GOT3 (cell line): ENCODE measurements at places on chromosomes 4 and X.

DNA sequence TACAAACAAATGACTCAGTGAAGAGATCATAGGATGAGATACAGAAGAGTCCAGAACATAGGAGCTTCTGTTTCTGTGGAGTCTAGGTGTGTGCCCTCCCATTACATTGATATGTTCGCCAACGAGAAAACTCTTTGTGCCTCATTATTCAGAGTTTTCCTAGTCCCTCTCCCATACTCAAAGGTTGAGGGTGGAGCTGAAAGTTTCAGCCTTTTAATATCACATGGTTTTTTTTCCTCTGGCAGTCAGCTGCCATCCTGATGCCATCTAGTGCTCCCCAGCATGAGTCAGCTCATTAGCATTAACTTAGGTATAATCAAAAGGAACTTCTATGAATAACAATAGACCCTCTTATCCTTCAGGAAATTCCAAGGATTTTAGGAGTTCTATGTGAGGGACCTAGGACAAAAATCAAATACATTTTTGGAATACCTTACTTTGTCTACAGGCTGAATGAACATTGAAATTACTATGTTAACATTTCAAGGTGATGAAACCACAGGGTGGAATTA lies 559.6 kb upstream of the AMOT start:
- no peak for DNase-seq

DNA sequence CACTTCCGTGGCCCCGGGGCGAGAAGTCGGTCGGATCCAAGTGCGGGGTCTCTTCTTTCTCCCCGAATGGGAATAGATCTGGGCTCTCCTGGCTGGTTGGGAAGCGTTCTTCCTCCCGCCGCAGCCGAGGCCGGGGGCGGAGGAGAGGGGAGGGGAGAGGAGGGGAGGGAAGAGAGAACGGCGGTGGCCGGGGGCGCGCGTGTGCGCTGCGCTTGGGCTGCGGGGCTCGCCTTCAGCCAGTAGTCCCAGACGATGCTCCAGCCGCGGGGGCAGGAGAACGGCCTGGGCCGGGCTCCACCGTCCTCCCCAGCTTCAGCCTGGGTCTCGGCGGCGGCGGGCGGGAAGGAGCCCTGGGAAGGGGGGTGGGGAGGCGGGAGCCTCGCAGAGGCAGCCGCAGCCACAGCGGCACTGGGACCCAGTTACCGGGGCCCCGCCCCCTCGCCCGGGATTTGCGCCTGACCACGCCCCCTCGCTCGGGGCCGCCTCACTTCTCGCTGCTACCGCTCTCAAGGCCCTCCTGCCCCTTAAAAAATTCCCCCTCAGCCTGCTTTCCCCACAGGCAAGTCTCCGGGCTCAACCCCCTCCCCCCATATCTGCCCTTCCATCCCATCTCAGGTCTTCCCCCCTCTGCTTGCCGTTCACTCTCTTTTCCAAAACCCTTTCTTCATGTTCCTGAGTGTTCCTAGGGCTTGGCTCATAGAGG lies at the start of gene FGD1:
TSS of gene FGD1 (minus strand) at position 421 of the 703 bp plus-strand sequence. CDS start 802 bp downstream, outside the sequence.
- no peak for DNase-seq

DNA sequence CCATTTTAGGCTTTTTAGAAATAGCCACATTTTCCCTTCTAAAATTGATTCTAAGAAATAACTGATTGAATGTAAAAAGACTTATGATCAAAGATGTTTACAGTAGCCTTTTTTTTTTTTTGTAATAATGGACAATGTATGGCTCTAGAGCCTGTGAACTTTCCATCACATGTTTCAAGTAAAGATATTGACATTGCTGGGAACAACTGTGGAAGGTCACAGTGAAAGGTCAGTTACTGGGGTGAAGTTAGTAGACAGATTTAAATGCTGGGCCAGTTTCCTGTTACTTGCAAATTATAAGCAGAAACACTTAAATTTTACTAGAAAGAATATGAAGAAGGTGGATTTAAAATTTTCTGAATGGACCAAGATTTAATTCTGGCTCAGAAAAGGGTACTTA lies 18.4 kb downstream of the PAGE2 start:
- no peak for DNase-seq

DNA sequence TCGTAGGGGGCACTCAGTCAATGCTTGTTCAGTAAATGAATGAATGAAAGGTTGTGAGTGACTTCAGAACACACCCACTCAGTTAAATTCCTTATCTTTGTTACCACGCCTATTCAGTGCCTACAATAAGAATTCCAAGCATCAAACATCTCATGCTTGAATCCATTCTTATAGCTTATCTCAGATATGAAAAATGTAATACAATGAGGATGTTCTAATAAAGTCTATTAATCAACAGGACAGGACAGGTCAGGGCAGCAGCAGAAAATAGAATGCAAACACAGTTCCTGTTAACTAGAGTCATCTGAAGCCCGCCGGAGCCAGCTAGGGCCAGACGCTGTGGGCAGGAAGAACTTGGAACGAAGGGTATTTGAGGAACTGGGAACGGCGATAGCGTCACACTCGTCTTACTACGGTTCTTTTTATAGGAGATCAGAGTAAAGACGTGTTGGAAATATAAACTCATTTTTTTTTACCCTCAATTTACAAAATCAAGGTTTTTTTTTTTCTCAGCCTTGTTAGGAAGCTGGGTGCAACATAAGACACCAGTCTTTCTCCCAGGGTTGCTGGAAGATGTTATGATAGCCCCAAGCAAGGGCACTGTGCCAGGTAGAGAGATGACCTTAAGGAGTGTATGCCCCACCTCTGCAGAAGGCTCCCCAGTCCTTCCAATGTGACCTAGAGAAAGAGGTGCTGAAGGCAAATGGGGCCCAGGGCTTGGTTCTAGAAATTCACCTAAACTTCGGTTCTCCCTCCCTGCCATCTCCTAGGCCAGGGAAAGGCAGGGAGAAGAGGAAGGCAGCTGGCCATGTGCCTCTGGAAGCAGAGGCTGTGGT lies 48.3 kb downstream of the SEL1L3 start:
- no peak for DNase-seq

DNA sequence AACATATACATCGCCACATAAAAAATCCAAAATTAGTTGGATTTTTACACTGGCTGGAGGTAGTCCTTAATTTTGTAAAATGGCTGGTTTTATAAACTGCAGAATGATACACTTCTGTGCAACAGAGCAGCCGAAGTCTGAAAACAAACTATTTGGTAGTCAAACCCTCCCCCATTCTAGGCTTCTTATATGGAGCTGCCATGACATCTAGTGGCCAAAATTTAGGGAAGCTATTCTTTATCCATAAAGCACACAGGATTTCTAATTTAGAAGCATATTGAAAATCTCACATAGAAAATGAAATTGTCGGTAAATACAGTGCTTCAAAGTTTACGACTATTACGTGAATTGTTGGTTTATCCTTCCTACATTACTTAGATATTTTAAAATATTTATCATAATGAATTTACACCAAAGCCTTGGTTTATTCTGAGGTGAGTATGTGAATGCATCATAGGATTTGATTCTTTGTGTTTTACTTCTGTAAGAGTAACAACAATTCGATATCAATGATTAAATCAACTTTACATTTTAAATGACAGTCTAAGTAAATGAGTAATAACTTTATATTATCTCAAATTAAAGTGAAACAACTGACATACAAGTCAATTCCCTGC lies 113.4 kb upstream of the FAM241A start:
- no peak for DNase-seq

DNA sequence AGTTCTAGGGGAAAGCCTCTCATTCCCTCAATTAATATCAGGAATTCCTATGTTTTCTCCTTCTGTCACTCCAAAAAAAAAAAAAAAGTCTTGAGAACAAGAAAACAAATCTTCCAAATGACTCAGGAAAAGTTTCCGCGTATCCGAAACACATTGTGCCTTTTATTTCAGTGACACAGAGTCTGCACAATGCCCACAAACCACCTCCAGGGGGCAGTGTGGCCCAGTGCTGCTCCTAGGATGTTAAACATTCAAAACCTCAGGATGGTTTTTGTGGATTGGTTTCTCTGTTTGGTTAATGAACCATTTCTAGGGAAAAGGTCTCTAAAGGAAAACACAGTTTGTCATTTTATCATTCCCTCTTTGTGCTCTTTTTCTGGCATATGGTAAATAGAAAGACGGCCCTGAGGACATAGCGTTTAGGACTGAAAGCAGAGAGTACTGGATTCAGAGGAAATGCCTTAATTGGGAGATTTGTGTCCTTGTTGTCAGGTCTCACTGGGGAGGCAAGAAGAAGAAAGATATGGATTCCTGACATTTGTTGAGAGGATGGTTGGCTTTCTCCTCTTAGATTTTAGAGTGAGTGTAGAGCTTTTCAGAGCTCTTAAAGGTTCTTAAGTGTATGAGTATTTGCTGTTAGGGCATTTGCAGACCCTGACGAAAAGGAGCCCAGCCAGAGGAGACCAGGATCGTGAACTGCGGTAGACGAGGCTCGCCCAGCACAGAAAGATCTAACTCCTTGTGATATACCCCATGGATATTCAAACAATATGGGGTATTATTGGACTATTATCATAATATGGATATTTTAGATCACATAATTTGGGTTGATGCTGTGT lies 65.7 kb upstream of the MAP9 start:
- no peak for DNase-seq

DNA sequence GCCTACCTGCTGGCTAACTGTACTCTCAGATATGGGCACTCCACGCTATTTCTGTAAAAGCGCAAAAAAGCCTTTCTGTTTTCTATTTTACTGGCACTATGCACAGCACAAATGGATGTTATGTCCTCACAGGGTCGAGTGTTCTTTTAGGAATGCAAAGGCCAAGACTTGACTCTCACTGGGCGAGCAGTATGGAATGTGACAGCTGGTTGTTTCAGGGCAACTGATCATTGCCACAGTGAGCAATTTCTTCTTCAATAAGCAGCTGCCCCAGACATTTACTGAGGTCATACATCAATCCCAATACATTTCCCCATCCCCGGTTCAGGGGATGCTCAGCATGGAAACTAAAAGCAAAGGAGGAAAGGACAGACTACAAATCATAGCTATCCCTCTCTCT lies 58.2 kb downstream of the PDE5A start:
- no peak for DNase-seq

DNA sequence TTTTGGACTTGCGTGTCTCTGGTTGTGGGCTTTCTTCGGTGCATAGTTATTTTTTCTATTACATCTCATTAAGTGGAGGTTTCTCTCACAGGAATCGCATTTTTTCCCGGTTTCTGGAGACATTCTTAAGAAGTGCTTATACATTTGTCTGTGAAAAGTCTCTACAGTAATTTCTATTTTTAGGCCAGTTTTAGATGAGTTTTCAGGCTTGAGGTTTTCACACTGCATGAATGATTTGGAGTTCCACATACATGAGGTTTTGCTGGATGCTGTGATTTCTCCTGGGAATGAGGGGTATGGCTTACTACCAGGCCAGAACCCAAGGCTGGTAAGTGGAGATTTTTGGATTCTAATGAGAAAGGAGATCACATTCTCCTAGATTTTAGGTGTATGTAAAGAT lies 422.6 kb upstream of the SLIT2 start:
- DNase-seq = no peak

- DNase-seq = no peak
Measured at GRCh38 chrX:19557822-19558221, 42.5 kb upstream of the MAP3K15 start.

DNA sequence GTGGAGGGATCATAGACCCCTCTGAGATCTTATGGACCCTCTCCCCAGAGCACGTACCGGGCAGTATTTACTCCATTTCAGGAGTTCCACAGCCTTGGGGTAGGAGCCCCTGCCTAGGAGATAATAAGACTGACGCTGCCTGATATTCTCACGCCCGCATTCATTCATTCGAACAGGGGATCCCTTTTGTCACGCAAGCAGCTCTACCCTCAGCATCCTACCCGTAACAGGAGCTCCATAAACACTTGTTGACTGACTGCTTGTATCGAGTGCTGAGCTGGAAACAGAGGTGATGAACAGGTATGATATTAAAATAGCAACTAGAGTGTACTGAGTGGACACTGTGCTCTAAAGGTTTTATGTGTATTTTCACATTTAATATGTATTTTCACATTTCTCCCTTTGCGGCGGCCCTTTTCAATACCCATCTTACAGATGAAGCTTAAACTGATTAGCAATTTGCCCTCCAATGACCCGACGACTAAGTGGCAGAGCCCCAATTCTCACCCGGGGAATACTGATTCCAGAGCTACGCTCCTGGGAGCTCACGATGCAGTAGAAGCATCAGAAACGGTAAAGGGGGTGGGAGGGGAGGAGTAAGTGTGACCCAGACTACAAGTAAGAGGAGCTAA lies 888 bp downstream of the RAB28 start:
- no peak for DNase-seq

GRCh38 chrX:7235071-7235470 lies 87.1 kb upstream of the PUDP start:
- DNase-seq = no peak

- no peak for DNase-seq
Measured at GRCh38 chr4:123890889-123891288, 494.3 kb downstream of the SPRY1 start.
